ENCODE measurements at places on chromosomes 1 and 21.

DNA sequence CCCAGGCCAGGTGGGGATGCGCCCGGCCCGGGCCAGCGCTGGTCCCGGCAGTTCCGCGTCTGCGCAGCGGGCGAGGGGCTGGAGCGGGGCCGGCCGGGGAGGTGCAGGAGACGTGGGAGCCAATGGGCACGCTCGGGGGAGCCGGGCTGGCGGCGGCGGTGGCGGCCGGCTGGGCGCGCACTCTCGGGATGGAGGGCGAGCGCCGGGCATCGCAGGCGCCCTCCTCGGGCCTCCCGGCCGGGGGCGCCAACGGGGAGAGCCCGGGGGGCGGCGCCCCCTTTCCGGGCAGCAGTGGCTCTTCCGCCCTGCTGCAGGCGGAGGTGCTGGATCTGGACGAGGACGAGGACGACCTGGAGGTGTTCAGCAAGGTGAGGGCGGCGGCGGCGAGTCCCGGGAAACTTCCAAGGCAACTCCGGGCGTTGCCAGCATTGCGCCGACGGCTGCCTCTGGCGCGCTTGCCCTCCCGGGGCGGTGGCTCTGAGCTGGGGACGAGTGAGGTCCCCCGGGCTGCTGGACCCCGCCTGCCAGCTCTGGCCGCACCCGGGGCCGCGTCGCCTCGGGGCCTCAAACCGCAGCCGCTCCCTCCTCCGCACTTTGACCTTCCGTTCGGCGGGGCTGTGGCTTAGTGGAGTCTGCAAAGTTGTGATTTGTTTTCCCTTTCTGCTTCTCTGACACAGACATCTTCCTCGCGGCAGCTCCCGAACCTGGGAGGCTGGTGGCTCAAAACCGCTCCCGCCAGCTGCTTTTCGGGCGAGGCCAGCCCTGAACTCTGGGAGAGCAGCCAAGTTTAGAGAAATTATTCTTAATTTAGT, at the start of gene SNX7:
SNX7 (plus strand) TSS at position 178 of the 812 bp plus-strand sequence; CDS start at position 189, 11 bp downstream.
- peak; percentile 23 for DNase-seq

DNA sequence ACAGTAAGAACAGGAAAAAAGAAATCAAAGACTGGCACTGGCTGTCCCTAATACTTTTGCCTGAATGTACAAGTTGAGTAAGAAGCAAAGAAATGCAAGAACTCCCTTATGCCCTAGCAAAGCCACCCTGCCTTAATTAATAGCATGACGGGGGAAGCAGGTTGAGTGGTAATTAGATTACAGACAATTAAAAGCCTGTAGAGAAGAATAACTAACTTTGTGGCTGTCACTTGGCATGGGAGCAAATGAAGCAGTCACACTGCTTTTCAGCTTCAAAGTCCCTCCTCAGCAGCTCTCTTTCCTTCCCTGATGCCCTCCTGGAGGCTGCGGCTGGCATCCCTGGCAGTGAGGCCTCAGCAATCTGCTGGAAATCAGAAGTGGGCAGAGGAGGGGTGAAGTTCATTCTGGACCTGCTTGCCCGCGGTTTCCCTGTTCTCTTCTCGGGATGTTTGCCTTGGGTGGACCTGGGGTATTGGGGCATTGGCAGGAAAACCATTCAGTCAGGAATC, 3.4 kb downstream of the OPTC start:
- no peak for DNase-seq

GRCh38 chr1:50570066-50570468, 146.8 kb upstream of the DMRTA2 start:
- DNase-seq: no peak

- DNase-seq: no peak
These were observed 1.8 kb upstream of the WNT3A start for GRCh38 chr1:228004856-228005462.

- DNase-seq: no peak
These were observed 471.8 kb downstream of the KCNT2 start for GRCh38 chr1:196136396-196136795.

DNA sequence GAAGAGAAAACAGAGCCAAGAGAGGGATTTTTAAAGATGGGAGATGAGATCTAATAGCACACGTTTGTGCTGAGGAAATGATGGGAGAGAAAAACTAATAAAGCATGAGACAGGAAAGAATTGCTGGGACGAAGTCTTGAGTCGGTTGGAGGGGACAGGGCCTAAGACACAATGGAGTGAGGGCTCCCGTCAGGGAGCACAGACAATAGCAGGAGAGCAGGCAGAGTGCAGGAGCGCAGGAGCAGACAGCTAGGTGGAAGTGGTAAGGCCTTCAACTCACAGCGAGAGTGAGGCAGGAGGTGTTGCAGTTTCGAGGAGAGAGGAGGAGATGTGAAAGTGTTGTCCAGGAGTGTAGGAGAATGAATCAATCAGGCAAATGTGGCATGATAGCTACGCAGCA, 59.9 kb upstream of the SOX13 start:
- no peak for DNase-seq

DNA sequence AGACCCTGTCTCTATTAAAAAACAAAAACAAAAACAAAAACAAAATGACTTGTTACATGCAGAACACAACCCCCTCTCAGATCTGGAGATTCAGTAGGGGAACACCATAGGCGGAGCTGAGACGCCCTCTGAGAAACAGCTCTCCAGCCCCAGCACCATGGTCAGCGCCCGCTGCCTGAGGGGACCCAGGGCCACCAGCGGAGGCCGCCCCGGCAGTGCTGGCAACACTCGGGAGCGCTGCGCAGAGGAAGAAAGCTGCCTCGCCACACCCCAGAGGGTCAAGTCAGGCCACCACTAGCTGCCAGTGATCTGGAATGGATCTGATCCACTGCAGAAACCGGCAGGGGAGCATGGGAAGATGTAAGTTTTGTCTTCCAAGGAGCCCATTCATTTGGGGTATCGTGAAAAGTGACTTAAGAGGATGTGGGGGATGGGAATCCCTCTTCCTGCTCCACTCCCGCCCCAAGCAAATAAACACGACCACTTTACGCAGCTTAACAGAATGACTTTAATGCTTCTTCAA, 3.1 kb downstream of the ACTA1 start:
- no peak for DNase-seq

- DNase-seq: no peak
These were observed 526.6 kb downstream of the MRPL39 start for GRCh38 chr21:25080661-25081060.

DNA sequence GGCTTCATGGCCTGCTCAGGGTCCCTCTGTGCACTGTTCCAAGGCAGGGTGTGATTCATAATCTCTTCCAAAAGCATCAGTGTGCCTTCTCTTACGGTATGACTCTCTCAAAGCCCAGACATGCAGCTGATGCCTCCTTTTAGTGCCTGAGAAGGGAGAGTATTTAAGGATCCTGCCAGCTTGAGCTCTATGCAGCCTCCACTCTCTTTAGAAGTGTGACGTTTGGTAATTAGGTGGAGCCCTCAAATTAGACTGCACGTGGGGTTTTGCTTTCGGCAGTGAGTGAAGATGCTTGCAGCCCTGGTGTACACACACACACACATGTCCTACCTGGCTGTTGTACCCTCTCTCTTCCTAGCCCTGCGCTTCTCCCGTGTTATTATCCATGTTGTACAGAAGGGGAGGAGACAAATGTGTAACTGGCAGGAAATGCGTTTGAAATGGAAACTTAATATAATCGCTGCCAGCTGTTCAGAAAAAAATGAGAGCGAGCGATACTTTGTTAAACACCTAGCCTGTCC, 2.6 kb upstream of the C1orf174 start:
- no peak for DNase-seq

DNA sequence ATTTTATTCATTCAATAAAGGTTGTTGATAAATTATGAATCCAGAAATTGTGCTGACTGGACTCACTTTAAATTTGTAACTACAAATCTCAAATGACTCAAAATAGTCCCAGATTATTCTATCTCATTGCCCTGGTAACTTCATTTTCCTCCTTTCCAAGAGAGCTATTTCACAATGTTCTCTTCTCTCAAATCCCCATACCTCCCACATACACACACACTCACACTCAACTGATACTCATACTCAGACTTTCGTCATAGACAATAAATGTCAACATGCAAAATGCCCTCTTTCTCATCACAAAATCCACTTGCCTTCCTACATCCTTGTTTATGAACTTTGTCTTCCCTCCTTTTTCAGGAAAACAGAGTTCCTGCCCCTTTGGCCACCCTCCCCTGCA, 33.3 kb downstream of the EXTL2 start:
- no peak for DNase-seq

GRCh38 chr1:42340901-42341300, 5.9 kb upstream of the FOXJ3 start:
- DNase-seq: peak; percentile 53

DNA sequence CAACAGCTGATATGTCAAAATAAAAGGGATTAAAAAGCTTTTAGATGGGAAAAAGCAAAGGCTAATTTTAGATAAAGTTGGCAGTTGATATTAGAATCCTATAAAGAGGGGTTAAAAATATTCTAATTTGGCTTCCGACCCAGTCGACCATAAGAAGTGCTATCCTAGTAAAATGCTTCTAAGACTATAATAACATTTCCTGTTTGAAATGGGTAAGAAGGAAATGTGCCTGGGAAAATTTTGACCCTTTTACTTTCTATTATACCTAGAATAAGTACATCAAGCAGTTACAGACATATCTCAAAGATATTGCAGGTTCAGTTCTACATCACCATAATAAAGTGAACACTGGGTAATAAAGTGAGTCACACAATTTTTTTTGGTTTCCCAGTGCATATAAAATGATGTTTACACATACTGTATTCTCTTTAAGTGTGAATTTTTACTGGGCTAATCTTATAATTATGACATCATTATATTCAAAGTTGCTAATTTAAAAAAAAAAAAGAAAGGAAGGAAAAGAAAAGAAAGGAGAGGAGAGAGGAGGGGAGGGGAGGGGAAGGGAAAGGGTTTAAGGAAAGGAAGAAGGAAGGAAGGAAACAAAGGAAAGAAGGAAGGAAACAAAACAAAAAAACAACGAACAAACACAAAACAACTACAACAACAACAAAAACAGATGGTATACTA, 308.2 kb upstream of the NR5A2 start:
- no peak for DNase-seq

- DNase-seq: no peak
These were observed 22.1 kb upstream of the SH3D21 start for GRCh38 chr1:36284061-36284460.

GRCh38 chr1:56255516-56256152, 323.7 kb downstream of the PLPP3 start:
- DNase-seq: no peak

DNA sequence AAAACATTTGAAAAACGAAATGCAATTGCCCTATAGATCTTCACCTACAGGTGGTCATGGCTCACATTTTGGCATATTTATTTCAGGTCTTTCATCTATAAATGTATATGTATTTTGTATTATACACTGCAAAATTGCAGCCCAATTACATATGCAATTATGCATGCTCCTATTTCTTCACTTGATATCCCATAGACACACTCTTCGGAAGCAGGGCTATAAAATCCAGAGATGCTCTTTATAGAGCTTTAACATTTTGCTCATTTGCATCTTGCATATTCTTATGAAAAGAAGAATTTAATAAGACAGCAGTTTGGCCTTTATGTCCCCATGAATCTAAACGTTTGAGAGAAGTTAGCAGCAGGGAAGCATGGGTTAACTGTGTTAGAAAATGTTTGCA, 44.7 kb upstream of the PALMD start:
- DNase-seq: no peak

- DNase-seq: no peak
These were observed 33.2 kb upstream of the SAMD13 start for GRCh38 chr1:84268346-84268745.

- DNase-seq: no peak
These were observed 229.7 kb upstream of the TMEM51 start for GRCh38 chr1:14923727-14924452.

DNA sequence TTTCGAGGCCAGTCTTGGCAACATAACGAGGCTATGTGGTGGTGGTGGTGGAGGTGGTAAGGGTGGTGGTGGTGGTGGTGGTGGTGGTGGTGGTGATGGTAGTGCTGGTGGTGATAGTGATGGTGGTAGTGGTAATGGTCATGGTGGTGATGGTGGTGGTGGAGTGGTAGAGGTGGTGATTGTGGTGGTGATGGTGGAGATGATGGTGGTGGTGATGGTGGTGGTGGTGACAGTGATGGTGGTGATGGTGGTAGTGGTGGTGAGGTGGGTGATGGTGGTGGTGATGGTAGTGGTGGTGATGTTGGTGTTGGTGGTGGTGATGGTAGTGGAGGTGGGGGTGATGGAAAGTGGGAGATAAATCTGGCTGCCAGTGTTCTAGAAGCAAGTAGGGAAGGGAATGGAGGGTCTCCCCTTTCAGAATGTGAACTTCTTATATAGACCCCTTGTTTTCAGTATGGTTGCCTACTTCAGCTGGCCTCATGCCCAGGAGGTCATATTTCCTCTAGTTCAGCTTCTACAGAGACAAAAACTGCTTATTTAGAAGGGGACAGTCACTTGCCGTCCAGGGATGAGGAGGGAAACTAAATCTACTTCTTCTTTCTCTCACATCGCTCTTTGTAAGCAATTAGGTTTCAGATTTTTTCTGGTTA, 27.5 kb downstream of the SH3BGR start:
- no peak for DNase-seq

DNA sequence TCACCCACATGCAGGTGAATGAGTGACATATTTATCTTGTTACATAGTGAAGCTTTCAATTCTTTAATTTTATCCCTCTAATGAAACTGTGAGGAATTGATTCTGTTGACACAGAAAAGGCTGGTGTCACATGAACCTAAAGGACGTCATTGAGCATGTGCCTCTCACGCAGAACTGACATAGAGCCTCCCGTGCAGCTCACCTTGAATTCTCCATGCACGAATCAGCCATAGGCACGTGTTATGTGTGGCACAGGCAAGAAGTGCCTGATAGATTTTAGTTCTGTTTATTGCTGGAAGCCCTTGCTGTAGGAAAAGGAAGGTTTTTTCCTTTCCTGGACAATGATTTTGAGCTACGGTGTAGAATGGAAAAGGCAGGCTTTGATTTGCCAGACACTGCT, 11.3 kb downstream of the ADARB1 start:
- DNase-seq: no peak

GRCh38 chr1:155473151-155473821, 89.3 kb downstream of the ASH1L start:
- no peak for DNase-seq

DNA sequence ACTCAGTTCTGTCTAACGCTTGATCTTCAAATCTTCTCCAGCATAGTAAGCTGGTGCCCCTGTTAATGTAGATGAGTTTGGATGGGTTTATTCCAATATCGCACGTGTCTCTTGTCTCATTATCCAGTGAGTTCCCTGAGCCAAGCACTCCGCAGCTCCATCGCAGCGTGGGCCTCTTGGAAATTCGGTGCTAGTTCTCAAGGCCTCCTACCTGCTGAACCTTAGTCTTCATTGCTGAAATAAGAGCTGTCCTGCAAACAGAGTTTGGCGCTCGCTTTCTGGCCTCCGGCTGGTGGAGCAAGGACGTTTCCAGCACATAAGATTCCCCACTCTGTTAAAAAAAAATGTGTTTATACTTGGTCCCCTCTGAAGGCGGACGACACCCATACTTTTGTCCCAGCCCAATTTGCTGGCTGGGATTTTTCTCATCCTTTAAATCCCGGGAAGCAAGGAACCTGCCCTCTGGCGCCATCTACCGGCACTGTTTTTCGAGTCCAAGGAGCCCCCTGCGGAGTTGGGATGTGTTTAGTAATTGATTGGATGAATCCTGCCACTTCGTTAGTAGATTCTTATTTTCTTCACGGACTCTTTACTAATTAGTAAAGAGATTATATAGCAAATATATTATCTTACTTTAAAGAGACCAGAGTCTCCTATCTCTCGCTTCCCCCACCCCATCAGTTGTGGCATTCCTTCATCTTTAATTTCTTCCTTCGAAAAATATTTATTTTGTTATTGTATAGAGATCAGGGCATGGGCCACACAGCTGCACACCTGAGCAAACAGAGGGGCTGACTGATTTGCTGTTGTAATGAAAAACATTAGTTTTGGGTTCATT, 14.7 kb downstream of the JUN start:
- DNase-seq: peak; percentile 50

- DNase-seq: no peak
These were observed 392 bp upstream of the TAGLN2 start for GRCh38 chr1:159925719-159926078.
